Left lung (tissue), 14 donors: ENCODE measurements at places on chromosomes 16 and 17. TPM values are rescaled to one million over a fixed set of nuclear protein-coding genes. Genes with fewer than 3 reads are reported as not detected.

- H3K4me1 ChIP-seq: peaks cover 8% of the 10 kb centered on the region
- no peak overlapping the region for H3K4me3 ChIP-seq
- H3K27me3 ChIP-seq: no peaks in the 10 kb centered on the region
- DNase-seq: no peak
- no peaks in the 10 kb centered on the region for H3K36me3 ChIP-seq
Measured at GRCh38 chr17:79047923-79048825, 24.2 kb downstream of the C1QTNF1 start.

- H3K4me3 ChIP-seq: no peak overlapping the region
- H3K36me3 ChIP-seq: peaks cover 8% of the 10 kb centered on the region
- no peaks in the 10 kb centered on the region for H3K27me3 ChIP-seq
- no peak overlapping the region for H3K27ac ChIP-seq
- H3K4me1 ChIP-seq: no peaks in the 10 kb centered on the region
Measured at GRCh38 chr17:43043307-43043706, 18.3 kb downstream of the RND2 start.

The SSH2 gene
- total RNA-seq: 42.5 TPM

DNA sequence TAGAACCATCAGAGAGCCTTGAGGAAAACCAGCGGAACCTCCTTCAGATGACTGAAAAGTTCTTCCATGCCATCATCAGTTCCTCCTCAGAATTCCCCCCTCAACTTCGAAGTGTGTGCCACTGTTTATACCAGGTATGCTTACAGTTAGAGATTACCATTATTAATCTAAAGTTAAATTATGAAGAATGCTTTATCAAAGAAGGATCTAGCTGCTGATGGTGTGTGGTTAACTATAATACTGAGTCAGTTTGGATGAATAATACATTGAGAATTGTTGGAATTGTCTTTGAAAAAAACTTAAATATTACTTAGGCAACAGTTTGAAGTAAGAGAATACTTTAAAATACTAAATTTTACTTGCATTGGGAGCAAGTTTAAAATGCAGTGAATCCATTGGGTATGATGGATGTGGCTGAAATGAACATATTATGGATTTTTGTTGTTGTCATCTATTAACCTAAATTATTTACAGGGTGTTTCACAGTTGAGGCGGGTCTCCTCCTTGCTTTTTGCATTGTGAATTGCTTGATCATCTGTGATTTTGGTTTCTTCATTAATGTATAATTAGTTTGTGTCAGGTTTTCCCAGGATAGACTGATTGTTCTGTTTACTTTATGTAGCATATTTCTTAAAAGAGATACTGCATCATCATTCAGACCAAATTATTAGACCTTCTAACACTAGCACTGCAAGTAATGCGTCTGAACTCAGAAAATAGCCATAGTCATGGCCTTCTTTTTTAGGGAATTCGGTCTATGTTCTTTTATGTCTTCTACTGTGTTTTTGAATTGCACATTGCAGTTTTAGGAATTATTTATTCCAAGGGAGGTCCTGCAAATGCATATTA lies 47.8 kb downstream of the OMG start:
- no peak overlapping the region for H3K4me3 ChIP-seq
- no peak overlapping the region for H3K27ac ChIP-seq
- H3K36me3 ChIP-seq: peaks cover 15% of the 10 kb centered on the region
- H3K4me1 ChIP-seq: no peaks in the 10 kb centered on the region
- no peak for DNase-seq

The KRTAP9-2 gene
- not detected for total RNA-seq

- no peaks in the 10 kb centered on the region for H3K36me3 ChIP-seq
- no peak for DNase-seq
- H3K27me3 ChIP-seq: no peaks in the 10 kb centered on the region
- H3K4me3 ChIP-seq: no peak overlapping the region
Measured at GRCh38 chr17:58694302-58694701, 1.9 kb downstream of the RAD51C start.

DNA sequence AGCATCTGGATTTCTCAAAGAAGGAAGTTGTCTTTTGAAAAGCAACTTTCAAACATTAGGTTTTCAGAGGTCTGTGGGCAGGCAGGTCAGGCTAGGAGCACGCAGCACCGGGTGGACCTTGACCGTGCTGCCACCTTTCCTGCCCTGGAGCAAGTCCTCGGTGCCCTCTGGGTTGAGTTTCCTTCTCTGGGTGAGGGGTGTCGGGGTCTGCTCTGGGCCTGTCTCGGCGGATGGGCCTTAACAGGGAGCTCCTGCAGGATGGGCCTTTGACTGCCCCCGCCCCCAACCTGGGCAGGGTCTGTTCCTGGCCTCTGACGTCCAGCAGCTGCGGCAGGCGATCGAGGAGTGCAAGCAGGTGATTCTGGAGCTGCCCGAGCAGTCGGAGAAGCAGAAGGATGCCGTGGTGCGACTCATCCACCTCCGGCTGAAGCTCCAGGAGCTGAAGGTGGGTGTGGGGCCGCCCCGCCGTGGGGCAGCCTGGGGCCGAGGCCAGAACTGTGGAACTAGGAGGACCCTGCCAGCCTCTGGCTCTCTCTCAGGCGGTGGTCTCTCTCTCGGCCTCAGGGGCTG lies 8.7 kb downstream of the DEF8 start:
- peaks cover 70% of the 10 kb centered on the region for H3K36me3 ChIP-seq
- peak overlapping the region; percentile 91 for H3K27ac ChIP-seq
- no peaks in the 10 kb centered on the region for H3K4me1 ChIP-seq
- no peak overlapping the region for H3K4me3 ChIP-seq
- H3K27me3 ChIP-seq: no peaks in the 10 kb centered on the region

The DOC2A gene
- total RNA-seq: 2.5 TPM

The P2RX1 gene
- total RNA-seq: 3.9 TPM

DNA sequence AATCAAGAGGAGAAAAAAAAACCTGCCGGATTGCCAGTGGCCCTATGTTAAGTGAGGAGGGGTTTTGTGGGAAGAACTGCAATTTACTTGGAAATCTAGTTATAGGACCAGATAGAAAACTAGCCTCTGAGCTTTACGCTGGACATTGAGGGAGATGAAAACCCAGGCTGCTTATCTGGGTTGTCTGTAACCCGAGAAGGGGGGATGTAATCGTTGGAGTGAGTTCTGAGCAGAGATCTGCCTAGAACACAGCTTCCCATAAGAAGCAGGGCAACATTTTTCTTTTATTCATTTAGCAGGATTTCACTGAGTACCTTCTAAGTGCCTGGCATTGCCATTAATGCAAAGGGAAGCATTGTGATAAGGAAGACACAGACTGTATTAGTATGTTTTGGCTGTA lies 70.6 kb downstream of the KATNIP start:
- DNase-seq: no peak
- no peaks in the 10 kb centered on the region for H3K27me3 ChIP-seq
- H3K4me3 ChIP-seq: no peak overlapping the region
- H3K36me3 ChIP-seq: peaks cover 24% of the 10 kb centered on the region
- peaks cover under 1% of the 10 kb centered on the region for H3K4me1 ChIP-seq

GRCh38 chr16:54928016-54928356 lies 2.7 kb upstream of the IRX5 start:
- H3K27ac ChIP-seq: peak overlapping the region; percentile 83
- peaks cover 22% of the 10 kb centered on the region for H3K4me1 ChIP-seq
- peak overlapping the region; percentile 54 for H3K4me3 ChIP-seq
- DNase-seq: no peak
- H3K27me3 ChIP-seq: peaks cover 97% of the 10 kb centered on the region

DNA sequence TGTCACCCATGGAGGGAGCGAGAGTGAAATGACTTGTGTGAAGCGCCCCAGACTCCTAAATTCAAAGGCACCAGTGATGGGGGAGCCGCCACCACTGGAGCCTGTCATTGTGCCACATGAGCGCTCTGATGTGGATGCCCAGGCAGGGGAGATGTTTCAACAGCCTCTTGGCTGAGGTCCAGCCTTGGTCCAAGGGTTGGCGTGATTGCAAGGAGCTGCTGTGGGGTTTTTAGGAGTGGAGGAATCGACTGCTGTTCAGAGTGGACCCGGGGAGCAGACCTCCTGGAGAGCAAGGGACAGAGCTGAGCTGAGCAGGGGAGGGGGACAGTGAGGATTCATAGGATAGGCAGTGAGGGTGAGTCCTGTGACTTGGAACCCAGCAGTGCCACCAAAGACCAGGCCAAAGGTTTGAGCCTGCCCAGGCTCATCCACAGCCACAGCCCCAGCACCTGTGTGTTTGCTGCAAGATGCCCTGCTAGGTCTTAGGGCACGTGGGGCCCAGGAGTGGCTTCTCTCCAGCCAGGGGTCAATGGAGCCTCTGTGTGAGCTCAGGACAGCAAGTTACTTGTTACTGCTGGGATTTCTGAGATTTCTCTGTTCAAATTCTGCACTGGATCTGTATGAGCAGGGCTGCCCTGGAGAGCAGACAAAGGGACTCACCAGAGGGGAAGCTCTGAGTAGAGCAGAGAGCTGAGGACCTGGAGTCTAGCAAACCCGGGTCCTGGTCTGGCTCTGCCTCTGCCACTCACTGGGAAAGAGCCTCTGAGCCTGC lies 20.3 kb downstream of the RHBDL3 start:
- no peaks in the 10 kb centered on the region for H3K27me3 ChIP-seq
- H3K36me3 ChIP-seq: no peaks in the 10 kb centered on the region
- peaks cover 6% of the 10 kb centered on the region for H3K4me1 ChIP-seq
- no peak for DNase-seq
- no peak overlapping the region for H3K4me3 ChIP-seq
- no peak overlapping the region for H3K27ac ChIP-seq

DNA sequence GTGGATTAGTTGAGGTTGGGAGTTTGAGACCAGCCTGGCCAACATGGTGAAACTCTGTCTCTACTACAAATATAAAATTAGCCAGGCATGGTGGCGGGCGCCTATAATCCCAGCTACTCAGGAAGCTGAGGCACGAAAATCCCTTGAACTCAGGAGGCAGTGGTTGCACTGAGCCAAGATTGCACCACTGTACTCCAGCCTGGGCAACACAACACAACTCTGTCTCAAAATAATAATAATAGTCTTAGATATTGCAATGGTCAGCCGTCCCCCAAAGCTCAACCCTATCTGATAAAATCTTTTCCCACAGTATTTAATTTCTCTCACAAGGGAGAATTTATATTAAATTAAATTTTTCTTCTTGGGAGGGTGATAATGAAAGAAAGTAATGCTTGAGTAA lies 169.6 kb downstream of the XYLT1 start:
- no peak for DNase-seq
- no peaks in the 10 kb centered on the region for H3K27me3 ChIP-seq
- H3K36me3 ChIP-seq: no peaks in the 10 kb centered on the region
- H3K4me1 ChIP-seq: peaks cover 4% of the 10 kb centered on the region
- H3K4me3 ChIP-seq: no peak overlapping the region

- H3K27me3 ChIP-seq: no peaks in the 10 kb centered on the region
- no peak for DNase-seq
- H3K36me3 ChIP-seq: no peaks in the 10 kb centered on the region
- H3K4me3 ChIP-seq: no peak overlapping the region
- peak overlapping the region; percentile 89 for H3K27ac ChIP-seq
- H3K4me1 ChIP-seq: peaks cover 36% of the 10 kb centered on the region
Measured at GRCh38 chr17:27242951-27243350, 51.0 kb upstream of the WSB1 start.

The BHLHA9 gene
- total RNA-seq: not detected

GRCh38 chr16:81645266-81645694 lies 133.8 kb upstream of the PLCG2 start:
- H3K27me3 ChIP-seq: no peaks in the 10 kb centered on the region
- H3K27ac ChIP-seq: no peak overlapping the region
- no peak overlapping the region for H3K4me3 ChIP-seq

- peaks cover 12% of the 10 kb centered on the region for H3K4me1 ChIP-seq
- H3K4me3 ChIP-seq: no peak overlapping the region
- no peak for DNase-seq
- H3K27ac ChIP-seq: peak overlapping the region; percentile 28
- peaks cover 33% of the 10 kb centered on the region for H3K36me3 ChIP-seq
Measured at GRCh38 chr17:65041518-65041917, 15.0 kb downstream of the GNA13 start.

- DNase-seq: no peak
- H3K27me3 ChIP-seq: no peaks in the 10 kb centered on the region
- H3K36me3 ChIP-seq: no peaks in the 10 kb centered on the region
Measured at GRCh38 chr16:2319606-2320005, 20.9 kb downstream of the ABCA3 start.

DNA sequence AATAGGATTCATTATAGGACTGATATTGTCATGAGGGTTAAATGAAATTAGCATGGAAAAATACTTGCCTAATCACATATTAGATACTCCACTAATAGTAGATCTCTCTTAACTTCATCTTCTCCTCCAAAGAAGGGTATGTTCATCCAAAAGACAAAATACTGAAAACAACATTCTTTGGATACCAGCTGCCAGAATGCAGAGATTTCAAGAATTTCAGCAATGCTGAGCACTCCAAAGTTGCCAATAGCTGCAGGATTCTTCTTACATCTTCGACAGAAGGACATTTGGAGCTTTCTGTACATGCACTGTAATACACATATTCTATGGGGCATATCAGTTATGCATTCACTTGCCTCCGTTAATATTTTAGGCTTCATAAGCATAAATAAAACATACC lies 436.5 kb downstream of the HAPSTR1 start:
- no peaks in the 10 kb centered on the region for H3K36me3 ChIP-seq
- no peaks in the 10 kb centered on the region for H3K4me1 ChIP-seq
- no peaks in the 10 kb centered on the region for H3K27me3 ChIP-seq
- H3K4me3 ChIP-seq: no peak overlapping the region

DNA sequence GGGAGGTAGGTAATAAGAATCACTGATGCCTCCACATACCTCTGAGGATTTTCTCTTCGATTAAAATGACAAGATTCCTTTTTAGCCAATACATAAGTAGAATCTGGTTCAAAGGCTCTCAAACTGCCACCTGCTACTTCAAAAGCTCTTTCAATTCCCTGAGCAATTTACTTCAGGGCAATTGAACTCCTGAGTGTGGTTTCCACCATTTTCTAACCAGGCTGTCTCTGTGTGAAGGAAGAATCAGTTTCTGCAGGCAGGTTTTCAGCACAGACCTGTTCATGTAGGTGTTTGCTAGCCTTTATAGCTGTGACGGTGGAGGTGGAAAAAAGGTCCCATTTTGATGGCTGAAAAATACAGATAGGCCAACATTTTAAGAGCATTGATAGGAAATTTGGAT lies 18.2 kb upstream of the HS3ST3B1 start:
- H3K27me3 ChIP-seq: peaks cover 20% of the 10 kb centered on the region
- no peak for DNase-seq
- H3K36me3 ChIP-seq: no peaks in the 10 kb centered on the region
- H3K4me3 ChIP-seq: no peak overlapping the region
- H3K4me1 ChIP-seq: no peaks in the 10 kb centered on the region
- no peak overlapping the region for H3K27ac ChIP-seq

- no peak overlapping the region for H3K27ac ChIP-seq
- H3K36me3 ChIP-seq: no peaks in the 10 kb centered on the region
- H3K4me3 ChIP-seq: no peak overlapping the region
- peaks cover 7% of the 10 kb centered on the region for H3K4me1 ChIP-seq
- H3K27me3 ChIP-seq: no peaks in the 10 kb centered on the region
- no peak for DNase-seq
Measured at GRCh38 chr16:68660359-68660795, 15.3 kb downstream of the CDH3 start.

DNA sequence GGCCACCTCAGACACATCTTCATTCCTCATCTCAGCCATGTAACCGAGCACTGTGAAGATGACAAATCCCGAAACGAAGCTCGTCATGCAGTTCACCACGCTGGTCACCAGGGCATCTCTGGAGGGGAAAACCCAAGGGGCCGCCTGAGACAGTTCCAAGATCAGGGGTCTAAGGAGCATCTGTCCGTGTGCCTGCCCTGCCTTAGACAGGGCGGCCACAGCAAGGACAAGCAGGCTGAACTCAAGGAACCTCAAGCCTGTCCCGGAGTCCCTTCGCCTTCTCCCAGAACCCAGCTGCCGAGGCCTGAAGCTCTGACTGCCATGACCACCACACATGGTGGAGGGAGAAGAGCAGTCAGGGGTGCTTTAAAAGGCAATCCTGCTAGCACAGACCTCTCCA lies 22.7 kb downstream of the SLC6A4 start:
- no peaks in the 10 kb centered on the region for H3K36me3 ChIP-seq
- no peak overlapping the region for H3K27ac ChIP-seq
- H3K4me3 ChIP-seq: no peak overlapping the region
- H3K27me3 ChIP-seq: no peaks in the 10 kb centered on the region
- DNase-seq: no peak
- no peaks in the 10 kb centered on the region for H3K4me1 ChIP-seq
